ENCODE measurements at places on chromosomes 5 and 9. TPM values are rescaled to one million over a fixed set of nuclear protein-coding genes. Genes with fewer than 3 reads are reported as not detected.

DNA sequence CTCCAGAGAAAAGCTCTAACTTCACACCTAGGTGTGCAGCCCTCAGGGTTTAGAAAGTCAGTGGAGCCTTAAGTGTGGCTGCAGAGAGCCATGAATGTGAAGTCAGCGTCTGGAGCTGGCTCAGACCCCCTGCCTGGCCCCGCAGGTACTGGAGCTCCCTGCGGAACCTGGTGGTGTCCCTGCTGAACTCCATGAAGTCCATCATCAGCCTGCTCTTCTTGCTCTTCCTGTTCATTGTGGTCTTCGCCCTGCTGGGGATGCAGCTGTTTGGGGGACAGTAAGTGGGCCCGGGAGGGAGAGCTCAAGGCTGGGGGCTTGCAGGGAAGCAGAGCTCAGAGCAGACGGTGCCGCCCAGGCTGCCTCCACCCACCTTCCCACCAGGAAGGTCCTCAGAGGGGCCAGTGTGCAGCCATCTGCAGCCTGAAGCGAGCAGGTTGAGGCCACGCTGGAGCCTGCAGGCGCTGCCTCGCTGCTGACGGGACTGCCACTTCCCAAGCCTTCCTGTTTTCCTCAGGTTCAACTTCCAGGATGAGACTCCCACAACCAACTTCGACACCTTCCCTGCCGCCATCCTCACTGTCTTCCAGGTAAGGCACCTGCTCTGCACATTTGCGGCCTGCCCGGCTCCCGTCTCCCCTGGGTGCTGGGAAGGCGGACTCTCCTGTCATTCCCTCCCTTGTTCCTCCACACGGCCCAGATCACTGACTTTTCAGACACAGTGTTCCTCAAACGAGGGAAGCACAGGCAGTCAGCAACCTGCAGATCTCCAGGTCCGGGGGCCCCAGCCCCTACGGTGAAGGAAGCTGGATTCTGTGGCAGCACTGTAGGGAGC lies 108.9 kb downstream of the CACNA1B start:
- DNase-seq = no peak

DNA sequence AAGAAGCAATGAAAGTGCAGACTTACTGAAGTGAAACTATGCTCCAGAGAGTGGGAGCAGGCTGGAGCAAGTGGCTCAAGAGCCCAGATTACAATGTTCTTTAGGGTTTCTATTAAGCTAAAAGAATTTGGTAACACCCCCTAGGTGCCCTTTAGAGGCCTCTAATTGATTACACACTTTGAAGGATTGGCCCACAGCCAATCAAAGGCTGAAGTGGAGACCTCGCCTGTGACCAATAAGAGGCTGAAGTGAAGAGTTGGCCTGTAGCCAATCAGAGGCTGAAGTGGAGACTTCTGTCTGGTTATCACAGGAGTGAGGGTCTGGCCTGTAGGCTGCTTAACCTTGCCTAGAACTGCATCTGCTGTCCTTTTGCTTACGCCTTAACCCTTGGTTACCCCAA lies 46.7 kb upstream of the SPATA31C2 start:
- DNase-seq = no peak

GRCh38 chr5:43555895-43556606 lies 826 bp downstream of the PAIP1 start:
- peak; percentile 60 for DNase-seq

GRCh38 chr9:99403371-99403770 lies 181.3 kb downstream of the SEC61B start:
- DNase-seq = no peak

GRCh38 chr5:76657091-76657490 lies 33.9 kb upstream of the F2RL2 start:
- no peak for DNase-seq

DNA sequence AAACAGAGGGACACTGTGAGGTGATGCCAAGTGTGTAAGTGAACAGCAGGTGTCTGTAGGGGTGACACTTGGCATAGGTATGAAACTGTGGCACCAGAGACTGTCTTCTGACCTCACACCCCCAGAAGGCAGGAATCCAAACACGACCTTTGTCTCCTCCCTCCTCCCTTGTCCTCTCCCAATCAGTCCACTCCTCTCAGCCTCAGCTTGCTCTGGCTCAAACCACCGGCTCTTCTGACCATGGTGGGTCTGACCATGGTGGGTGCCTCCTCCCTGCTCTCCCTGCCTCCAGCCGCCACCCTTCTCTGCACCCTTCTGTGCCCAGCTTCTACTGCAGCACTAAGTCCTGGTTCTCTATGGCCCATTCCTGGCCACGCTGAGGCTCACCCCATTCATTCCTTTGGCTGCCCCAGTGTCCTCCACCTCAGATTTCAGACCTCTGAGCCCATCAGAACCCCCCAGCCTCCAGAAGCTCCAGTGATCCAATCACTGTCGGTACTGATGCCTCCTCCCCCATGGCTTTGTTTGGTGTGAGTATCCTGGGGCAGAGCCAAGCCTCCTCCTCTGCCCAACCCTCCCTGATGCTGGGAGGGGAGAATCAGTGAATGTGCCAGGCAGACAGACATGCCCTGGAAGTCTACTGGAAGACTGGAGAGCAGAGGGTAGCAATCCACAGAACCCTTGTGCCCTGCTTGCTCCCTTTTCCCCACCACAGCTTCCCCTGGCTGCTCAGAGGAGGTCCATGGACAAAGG lies 1.7 kb upstream of the ARID3C start:
- peak; percentile 16 for DNase-seq

DNA sequence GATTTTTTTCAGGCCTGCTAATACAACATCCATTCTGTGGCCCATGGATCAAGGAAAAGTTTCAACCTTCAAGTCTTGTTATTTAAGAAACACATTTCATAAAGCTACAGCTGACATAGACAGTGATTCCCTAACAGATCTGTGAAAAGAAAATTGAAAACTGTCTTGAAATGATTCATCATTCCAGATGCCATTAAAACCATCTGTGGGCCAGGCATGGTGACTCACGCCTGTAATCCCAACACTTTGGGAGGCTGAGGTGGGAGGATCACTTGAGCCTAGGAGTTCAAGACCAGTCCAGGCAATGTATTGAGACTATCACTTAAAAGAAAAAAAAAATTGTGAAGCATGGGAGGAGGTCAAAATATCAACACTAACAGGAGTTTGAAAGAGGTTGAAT lies 6.0 kb downstream of the RAPGEF6 start:
- peak; percentile 57 for DNase-seq

DNA sequence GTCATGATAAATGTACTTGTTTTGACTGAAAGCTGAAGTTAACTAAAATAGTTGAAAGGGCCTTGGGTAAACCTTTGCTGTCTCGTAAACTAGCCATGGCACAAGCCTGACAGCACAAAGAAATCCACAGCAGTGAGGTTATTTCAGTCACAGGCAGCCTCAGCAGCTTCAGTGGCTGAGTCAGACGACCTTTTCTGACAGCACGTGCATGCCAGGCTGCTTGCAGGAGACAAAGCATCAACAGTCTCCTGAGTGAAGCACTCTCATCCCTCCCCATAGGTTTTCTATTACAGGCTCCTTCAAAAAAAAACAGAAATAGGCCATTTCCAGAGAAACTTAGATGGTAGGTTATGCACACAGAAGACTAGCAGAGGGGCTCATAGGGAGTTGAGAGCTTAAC lies 34.6 kb downstream of the OXCT1 start:
- DNase-seq = peak; percentile 70

GRCh38 chr5:90293931-90294330 lies 115.6 kb downstream of the CETN3 start:
- DNase-seq = no peak

DNA sequence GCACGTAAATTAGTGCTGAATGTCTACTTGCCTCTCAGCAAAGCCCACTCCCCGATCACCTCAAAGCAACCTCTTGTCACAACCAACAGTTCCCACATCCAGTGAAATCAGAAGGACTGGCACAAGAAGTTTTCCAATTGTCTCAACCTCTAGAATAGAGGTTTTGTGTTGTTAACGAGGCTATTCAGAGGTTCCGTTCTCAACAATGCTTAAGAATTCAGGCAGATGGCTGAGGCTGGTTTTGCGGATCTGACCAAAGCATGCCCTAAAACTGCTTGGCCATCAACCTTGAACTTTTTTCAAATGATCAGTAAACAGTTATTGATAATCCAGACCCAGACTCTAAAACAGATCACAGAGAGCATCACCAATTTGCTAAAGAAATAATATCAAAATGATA lies 52.9 kb downstream of the MAPKAP1 start:
- no peak for DNase-seq

- no peak for DNase-seq
These were observed 157.8 kb downstream of the FGF18 start for GRCh38 chr5:171577042-171577758.

- DNase-seq = peak; percentile 95
These were observed 1.0 kb downstream of the FPGS start for GRCh38 chr9:127803507-127804352.

DNA sequence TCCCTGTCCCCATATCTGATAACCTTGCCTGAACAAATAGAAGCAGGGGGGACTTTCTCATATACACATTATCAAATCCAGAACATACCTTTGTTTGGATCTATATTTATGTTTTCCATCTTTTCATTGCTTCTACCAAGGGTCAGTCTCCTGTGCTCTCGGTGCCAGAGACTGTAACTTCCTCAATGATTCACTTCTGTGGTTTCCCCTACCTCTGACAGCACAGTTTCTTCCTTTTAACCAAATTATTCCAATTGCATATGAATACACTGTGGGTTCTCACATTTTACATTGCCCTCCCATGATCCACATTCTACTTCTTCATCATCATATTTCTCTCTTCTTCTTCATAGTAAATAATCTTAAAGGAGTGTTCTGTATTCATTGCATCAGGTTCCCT lies 32.2 kb downstream of the NMUR2 start:
- no peak for DNase-seq

Gene DIRAS2
- not detected for total RNA-seq

Gene PDCD1LG2
- total RNA-seq = 1.8 TPM

Gene PCDHGA6
- total RNA-seq = 0.44 TPM

Gene SLCO4C1
- not detected for total RNA-seq

Gene NNT
- total RNA-seq = 52.3 TPM

Gene DMRT2
- total RNA-seq = not detected
